Lung microvascular endothelial cell (primary cell): ENCODE measurements at places on chromosomes 3 and 15. TPM values are rescaled to one million over a fixed set of nuclear protein-coding genes. Genes with fewer than 3 reads are reported as not detected.

The RTP4 gene
- total RNA-seq = 1.1 and 2.8 TPM in 2 replicates

DNA sequence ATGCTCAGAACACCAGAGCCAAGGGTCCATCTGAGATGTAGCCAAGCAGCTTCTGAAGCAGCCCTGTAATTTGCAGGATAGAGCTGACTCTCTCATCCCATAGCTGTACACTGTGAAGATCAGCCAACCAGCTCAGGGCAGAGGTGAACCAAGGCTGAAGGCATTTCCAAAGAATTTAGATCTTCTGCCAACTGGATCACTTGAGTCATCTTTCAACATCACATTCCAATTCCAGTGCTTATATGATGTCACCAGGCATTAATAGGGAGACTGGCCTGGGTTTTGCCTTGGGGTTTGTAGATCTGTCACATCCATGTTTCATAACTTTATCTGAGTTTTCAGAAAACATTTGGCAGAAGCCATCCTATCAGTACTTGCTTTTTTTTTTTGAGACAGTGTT lies 98.2 kb downstream of the NR2F2 start:
- peak; percentile 80 for DNase-seq

- no peak for DNase-seq
Observed at GRCh38 chr15:81286621-81287121, 37.3 kb downstream of the STARD5 start.

The ACY1 gene
- total RNA-seq = 10.7 and 22.2 TPM in 2 replicates

GRCh38 chr3:42489116-42489936 lies 13.1 kb upstream of the VIPR1 start:
- no peak for DNase-seq

The PRSS50 gene
- total RNA-seq = not detected in 2 replicates

DNA sequence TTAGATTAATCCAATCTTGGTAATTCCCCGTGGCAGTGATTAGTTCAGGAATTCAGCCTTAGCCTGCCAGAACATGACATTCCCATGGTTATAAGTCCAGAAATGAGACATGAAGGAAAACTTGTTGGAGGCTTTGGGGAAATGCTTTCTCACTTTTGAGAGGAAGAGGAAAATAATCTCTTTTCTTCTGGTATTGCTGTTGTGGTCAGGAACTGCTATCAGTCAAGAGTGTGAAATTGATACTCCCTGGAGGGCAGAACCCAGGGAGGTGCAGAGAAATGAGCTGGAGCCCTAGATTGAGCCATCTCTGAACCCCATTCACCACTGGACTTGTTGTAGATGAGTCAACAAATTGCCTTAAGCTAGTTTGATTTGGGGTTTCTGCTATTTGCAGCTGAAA lies 38.6 kb upstream of the APH1B start:
- DNase-seq = peak; percentile 59

The PEX11A gene
- 3.7 and 3.8 TPM in 2 replicates for total RNA-seq

The KLF15 gene
- 1.5 and 8.1 TPM in 2 replicates for total RNA-seq

- no peak for DNase-seq
Observed at GRCh38 chr3:134711284-134711683, 60.5 kb upstream of the KY start.

The CTXN2 gene
- total RNA-seq = not detected in 2 replicates

The SLC28A1 gene
- total RNA-seq = not detected in 2 replicates

The CCDC80 gene
- total RNA-seq = 5.2 and 14.4 TPM in 2 replicates

GRCh38 chr3:45012577-45012976 lies 13.5 kb upstream of the CLEC3B start:
- DNase-seq = no peak

The TMCO5A gene
- total RNA-seq = not detected in 2 replicates

GRCh38 chr3:99965077-99965476 lies 147.4 kb downstream of the CMSS1 start:
- DNase-seq = peak; percentile 65

DNA sequence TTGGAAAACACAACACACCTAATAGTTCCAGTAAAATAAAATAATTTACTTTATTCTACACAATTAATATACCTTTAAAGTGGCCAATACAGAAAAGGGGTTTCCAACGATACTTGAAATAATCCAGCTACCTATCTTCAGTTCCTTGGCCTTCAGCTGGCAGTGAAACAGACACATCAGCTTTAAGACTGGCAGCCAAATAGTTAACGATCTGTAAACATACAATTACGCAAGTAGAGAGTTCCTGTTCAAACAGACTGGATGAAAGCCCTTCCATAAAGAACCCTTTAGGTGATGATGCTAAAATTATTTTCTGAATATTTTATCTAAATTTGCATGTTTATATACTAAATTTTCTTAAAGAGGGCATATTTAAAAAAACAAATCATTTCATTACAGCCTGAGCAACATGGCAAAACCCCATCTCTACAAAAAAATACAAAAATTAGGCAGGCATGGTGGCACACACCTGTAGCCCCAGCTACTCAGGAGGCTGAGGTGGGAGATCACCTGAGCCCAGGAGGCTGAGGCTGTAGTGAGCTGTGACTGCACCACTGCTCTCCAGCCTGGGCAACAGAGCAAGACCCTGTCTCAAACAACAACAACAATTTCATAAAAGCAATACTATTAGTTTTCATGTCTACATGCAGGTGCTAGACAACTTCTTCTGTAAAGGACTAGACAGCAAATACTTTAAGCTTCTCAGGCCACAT lies 12.9 kb downstream of the DYNC1LI1 start:
- no peak for DNase-seq

The CCDC71 gene
- 10.7 and 20.2 TPM in 2 replicates for total RNA-seq

DNA sequence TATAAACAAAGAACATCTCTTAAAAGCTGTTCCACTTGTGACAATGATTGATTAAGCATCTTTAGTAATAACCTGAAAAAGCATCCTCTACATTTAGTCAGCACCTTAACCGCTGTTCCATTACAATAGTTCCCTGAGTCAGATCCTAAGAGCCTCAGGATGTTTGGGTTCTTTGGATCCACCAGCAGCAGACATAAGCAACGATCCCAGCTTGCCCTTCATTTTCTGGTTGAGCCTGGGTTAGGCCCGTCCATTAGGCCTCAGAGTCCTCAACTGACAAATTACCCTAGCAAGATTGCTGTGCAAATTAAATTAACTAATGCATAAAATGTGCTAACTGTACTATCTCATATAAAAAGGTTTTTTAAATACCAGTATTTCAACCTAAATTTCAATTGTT lies 42.3 kb upstream of the ROBO1 start:
- no peak for DNase-seq

The ALPK3 gene
- 22.7 and 45.2 TPM in 2 replicates for total RNA-seq

The EPHA6 gene
- under 0.01 TPM in 1 of 2 replicates, not detected in the other for total RNA-seq

DNA sequence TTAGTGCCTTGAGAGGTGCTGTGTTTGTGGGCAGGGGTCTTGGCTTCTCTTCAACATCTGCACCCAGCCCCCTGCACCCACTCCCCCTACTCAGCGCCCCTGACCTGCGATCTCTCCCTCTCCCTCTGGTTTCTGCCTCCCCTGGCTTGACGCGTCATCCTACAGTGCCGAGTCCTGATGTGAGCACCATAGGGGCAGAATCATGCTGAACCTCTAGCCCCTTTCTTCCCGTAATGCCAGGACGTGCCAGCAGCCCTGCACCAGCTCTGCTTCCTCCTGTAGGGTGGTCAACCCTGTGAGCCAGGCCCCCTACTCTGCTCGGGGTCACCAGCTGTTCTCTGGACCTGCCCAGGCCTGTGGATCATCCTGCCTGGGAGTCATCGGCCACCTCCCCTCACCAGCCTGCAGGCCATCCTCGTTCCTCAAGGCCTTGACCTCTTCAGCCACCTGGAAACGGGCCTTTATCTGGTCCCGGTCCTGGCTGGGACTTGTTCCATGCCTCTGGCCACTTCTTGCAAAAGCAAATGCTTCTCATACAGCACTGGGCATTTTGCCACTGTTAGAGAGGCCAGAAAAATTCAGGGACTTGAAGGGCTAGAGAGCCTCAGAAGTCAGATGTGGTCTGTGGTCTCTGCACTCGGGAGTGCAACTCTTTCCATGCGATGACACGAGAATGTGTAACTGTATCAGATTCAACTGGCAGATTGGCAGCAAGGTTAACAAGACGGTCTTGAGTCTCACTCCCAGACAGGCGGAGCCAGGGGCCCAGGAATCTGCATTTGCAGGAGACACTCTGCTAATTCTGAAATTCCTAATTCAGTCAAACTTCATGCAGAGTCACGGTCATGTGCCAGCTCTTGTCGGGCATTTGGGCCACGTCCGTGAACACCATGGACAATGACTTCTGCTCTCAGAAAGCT lies 16.7 kb upstream of the KLF15 start:
- DNase-seq = no peak

The GNL3 gene
- total RNA-seq = 47.5 and 63.1 TPM in 2 replicates

- peak; percentile 82 for DNase-seq
Observed at GRCh38 chr15:78241017-78241416, 6.7 kb upstream of the ACSBG1 start.

The UPK1B gene
- total RNA-seq = under 0.01 TPM in 1 of 2 replicates, not detected in the other

DNA sequence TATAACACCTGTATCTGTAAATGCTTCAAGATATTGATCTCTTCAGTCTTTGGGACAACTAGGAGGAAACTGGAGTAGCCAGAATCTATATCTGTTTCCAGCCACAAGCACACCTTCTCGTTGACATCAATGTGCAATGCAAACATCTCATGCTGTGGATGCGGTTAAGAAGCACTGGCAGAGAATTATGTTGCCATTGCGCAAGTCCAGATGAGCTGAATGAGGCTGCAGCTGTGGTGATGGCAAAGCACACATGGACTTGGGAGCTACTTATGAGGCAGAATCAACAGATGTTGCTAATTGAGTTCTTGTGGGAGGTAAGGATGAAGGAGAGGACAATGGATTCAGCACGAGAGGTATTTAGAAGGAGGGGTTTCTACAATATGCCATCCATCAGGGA lies 90.9 kb downstream of the STRIT1 start:
- DNase-seq = no peak

GRCh38 chr3:119357190-119357589 lies 63.0 kb downstream of the ARHGAP31 start:
- DNase-seq = peak; percentile 41

The GDPGP1 gene
- total RNA-seq = 6.3 and 8.7 TPM in 2 replicates

The CYP19A1 gene
- not detected in 2 replicates for total RNA-seq

The SLC28A2 gene
- total RNA-seq = not detected in 2 replicates

- no peak for DNase-seq
Observed at GRCh38 chr3:130340766-130341165, 4.7 kb upstream of the COL6A5 start.

The SEMA5B gene
- under 0.01 TPM in 2 replicates for total RNA-seq

GRCh38 chr15:74381481-74381880 lies 14.0 kb upstream of the CYP11A1 start:
- no peak for DNase-seq

- no peak for DNase-seq
Observed at GRCh38 chr15:68502398-68502901, 70.5 kb upstream of the ITGA11 start.

- DNase-seq = no peak
Observed at GRCh38 chr15:47675735-47676134, 41.6 kb upstream of the SEMA6D start.

DNA sequence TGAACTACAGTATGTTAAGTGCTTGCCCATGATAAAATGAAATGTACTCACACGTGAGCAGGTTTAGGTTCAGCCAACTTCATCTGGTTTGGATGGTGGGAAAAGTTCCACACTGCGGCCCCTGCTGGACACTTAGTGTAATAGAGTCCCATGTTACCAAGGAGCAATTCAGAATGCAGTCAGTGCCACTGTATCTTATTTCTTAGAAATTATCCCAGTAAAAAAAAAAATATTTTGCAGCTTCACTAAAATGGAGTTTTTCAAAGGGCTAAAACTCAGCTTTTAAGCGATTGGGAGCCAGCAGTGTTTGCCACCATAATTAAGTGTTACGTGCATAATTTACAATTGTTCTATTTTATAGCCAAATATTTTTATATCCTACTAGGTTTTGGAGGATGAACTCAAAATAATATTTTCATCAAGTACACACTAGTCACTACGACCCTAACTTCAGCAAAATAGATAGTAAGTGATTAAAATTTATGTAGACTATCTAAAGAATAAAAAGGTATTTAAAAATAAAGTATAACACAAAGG lies 371.7 kb upstream of the GBE1 start:
- peak; percentile 84 for DNase-seq

DNA sequence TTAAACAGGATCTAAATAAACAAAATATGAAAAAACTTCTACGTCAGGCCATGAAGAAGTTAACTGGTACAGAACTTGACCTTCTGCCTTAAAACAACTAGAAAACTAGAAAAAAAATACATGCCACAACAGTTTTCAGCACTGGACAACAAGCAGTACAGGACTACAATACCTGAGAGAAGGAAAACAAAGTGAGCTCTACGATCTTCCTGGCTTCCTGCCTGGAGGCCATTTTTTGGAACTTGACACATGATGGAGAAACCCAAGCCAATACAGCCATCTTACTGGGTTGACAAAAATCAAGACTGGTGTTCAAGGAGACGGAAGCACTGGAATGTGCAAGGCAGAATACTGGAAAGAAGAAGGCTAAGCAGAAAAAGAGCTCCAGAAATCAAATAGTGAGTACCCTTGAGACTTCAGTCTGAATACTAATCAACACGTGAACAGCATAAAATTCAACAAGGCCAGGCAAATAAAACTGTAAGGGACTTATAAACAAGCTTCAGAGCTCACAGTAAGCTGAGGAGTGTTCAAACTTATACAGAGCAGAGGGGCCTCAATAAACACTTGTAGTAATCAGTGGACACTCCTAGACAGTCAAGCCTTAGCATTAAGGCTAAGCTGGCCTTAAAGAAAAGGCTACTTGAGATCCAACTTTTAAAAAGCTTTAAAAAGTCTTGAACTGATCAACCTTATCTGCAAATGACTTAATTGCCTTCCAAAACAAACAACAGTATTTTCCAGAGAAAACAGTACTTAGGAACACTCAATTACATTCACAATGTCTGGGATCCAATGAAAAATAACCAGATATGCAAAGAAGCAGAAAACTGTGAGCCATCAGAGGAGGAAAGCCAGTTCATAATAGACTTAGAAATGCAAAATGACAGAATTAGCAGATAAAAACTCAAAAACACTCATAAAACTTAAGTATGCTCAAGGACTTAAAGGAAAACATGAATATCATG lies 63.2 kb downstream of the DLG1 start:
- no peak for DNase-seq

- peak; percentile 63 for DNase-seq
Observed at GRCh38 chr3:38004415-38005075, 14.0 kb downstream of the VILL start.

The POC1A gene
- 4.0 and 8.7 TPM in 2 replicates for total RNA-seq

- peak; percentile 64 for DNase-seq
Observed at GRCh38 chr15:65870889-65871533, 1.7 kb downstream of the RAB11A start.

- DNase-seq = no peak
Observed at GRCh38 chr15:99073008-99073717, 31.7 kb upstream of the SYNM start.

The PSMA4 gene
- total RNA-seq = 124 and 180 TPM in 2 replicates
